Lower leg skin (tissue), 4 donors: ENCODE measurements at places on chromosomes 6 and 20. TPM values are rescaled to one million over a fixed set of nuclear protein-coding genes. Genes with fewer than 3 reads are reported as not detected.

Gene RAET1G
- not detected for total RNA-seq

- DNase-seq = no peak
Observed at GRCh38 chr6:121826156-121826810, 390.8 kb downstream of the GJA1 start.

DNA sequence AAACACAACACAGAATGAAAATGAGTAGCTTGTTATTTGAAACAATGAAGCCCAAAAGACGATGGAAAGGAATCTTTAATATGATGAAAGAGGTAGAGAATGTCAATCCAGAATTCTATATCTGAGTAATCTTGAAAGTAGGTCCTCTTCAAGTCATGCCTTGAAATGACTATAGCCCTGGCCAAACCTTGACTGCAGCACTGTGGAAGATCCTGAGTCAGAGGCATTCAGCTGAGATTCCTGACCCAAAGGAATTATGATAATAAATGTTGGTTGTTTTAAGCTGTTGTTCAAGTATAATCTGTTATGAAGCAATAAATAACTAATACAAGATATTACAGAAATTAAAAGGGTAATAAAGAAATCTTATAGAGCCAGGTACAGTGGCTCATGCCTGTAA is 64.8 kb downstream of the IBTK start:
- no peak for DNase-seq

Gene KCNK15
- total RNA-seq = 3.5 TPM
